ENCODE measurements at places on chromosomes 1 and 21.

GRCh38 chr1:46545784-46546183 lies 5.7 kb downstream of the KNCN start:
- no peak for DNase-seq

GRCh38 chr1:58155418-58156123 lies 391.0 kb downstream of the OMA1 start:
- DNase-seq: no peak

- peak; percentile 63 for DNase-seq
Observed at GRCh38 chr1:202625416-202626360, 84.6 kb downstream of the SYT2 start.

GRCh38 chr21:41425954-41426675 lies at the start of gene MX1:
MX1 (plus strand) TSS chr21:41426239; CDS start chr21:41432071, 5,832 bp downstream.
- peak; percentile 82 for DNase-seq

- DNase-seq: no peak
Observed at GRCh38 chr1:111448482-111448917, 556 bp downstream of the WDR77 start.

- no peak for DNase-seq
Observed at GRCh38 chr1:232459826-232460225, 170.1 kb downstream of the SIPA1L2 start.

- DNase-seq: no peak
Observed at GRCh38 chr1:24191860-24192259, 4.8 kb upstream of the IFNLR1 start.

GRCh38 chr1:1665815-1666251 lies 7.0 kb upstream of the CDK11B start:
- DNase-seq: no peak

- DNase-seq: no peak
Observed at GRCh38 chr1:160308451-160309184, 23.7 kb upstream of the PEX19 start.
